GM12878 (cell line): ENCODE measurements at places on chromosomes 6 and 20. TPM values are rescaled to one million over a fixed set of nuclear protein-coding genes. Genes with fewer than 3 reads are reported as not detected.

DNA sequence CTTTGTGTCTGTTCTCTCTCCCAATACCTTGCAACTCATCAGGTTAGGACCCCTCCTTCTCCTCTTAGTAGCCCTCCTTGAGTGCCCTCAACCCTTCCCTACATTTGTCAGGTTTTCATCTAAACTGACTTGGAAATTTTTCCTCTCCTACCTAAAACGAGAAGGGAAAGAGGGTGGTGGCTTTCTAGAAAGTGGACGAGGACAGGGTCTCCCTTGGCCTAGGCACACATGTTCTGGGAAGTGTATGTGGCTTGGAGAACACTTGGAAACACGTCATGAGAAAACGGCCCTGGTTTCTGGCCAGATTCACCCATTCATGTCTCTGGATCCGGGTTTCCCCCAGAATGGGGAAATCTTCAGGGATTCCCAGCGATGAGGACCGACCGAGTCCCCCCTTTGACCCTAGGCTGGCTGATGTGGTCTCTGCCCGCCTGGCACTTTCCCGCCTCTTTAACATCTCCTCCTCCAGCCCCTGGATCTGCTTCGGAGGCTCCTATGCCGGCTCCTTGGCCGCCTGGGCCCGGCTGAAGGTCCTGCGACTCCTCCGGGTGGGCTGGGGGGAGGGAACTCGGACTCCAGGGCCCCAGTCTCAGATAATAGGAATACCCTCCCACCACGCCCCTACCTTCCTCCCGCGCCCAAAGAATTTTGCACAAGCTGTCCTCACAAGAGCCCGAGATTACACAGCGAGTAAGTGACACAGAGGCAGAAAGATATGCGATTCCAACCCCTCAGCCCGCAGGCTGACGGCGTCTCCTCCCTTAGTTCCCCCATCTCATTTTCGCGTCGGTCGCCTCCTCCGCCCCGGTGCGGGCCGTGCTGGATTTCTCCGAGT, 3.0 kb downstream of the PRSS16 start:
- DNase-seq: no peak

GRCh38 chr20:39822667-39823066, 860.5 kb downstream of the DHX35 start:
- DNase-seq: no peak

- no peak for DNase-seq
Measured at GRCh38 chr6:128659276-128659675, 138.9 kb upstream of the PTPRK start.

DNA sequence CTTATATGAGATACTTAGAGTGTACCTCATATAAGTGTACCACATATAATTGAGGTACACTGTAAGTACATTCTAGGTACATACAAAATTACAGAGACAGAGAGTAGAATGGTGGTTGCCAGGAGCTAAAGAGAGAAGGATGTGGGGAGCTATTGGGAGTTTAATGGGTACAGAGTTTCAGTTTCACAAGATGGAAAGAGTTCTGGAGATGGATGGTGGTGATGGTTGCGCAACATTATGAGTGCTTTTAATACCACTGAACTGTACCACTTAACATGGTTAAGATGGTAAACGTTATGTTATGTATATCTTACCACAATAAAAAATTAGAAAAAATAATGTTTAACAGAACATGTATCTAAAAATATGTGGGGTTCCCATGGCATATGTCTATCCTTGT, 69.4 kb downstream of the PRND start:
- DNase-seq: no peak

- DNase-seq: no peak
Measured at GRCh38 chr20:48339986-48340882, 487.6 kb downstream of the PREX1 start.

The TBXT gene
- polyA plus RNA-seq: 0.06 TPM in 1 of 2 replicates, not detected in the other

DNA sequence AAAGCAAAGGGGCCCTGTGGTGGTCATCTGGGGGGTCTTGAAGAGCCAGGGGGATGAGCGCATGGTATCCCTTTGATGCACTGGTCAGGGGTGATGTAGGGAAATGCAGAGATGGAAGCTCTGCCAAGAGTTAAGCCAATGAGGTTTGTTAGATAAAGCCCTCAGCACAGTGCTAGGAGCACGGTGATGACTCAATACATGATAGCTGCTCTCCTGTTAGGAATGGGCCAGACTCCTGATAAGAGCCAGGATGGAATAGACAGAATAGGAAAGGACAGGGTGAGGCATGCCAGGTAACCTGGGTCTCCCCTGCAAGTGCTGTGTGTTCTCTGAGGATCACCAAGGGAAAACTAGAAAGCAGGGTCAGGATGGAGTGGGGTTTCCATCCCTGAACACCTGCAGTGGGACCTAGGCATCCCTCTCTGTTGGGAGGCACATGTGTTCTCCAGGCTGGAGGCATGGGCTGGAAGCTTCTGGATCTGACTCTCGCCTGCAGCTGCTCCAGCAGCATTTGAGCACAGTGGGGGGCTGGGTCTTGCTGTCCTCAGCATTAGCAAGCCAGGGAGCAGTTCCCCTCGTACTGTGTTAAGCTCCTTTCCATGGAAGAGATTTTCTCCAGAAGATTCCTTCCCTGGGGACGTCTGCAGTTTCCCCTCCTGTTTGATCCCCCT, 71.8 kb upstream of the TIAM2 start:
- no peak for DNase-seq

The PLN gene
- 0.13 and 0.16 TPM in 2 replicates for polyA plus RNA-seq

DNA sequence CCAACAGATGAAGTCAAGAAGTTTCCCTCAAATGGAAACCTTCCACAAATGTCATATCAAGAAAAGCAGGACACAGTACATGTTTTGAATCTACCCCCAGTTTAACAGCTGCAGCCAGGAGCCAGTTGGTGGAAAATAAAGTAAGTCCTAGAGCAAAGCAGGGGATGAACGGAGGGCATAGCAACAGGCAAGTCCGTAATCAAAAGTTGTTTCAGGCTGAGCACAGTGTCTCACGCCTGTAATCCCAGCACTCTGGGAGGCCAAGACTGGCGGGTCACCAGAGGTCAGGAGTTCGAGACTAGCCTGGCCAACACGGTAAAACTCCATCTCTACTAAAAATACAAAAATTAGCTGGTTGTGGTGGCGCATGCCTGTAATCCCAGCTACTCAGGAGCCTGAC, 2.4 kb upstream of the SALL4 start:
- no peak for DNase-seq

The FAM217A gene
- 0.09 TPM in 1 of 2 replicates, not detected in the other for polyA plus RNA-seq

The NOX3 gene
- not detected in 2 replicates for polyA plus RNA-seq

The XKR7 gene
- polyA plus RNA-seq: not detected in 2 replicates

DNA sequence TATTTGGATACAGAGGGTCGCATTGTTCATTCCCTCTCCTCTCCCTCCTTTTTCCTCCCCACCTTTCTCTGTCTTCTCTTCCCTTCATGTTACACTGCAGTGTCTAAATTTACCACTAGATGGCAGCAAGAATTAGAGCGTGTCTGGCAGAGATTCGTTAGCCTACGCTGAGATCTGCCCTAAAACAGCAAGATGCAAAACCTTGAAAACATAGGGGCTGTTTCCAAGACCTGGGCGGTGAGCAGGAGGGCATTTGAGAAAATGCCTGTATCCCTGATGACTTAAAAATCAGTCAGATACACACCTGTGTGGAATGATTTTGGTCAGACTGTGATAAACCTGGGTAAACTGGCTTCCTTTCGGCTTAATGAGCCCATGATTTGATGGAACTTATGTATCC, 101.5 kb upstream of the ISM1 start:
- DNase-seq: no peak

GRCh38 chr20:60092729-60093128, 134.5 kb downstream of the CDH26 start:
- DNase-seq: no peak

DNA sequence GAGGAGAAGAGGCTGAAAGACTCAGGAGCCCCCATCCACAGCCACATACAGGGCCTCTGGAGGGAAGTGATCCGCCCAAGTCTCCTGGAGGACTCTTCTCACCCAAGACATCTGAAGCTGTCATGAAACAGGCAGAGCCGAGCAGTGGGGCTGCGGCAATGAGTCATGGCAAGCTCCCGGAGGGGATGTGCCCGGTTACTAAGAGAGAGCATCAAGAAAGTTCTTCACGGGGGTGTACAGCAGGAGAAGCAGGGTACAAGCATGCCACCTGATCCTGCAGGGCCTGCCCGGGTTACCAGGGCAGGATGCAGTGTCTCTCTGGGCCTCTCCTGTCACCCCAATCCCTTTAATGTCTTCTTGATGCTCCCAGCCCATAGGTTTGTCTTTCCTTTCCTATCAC, 21.1 kb downstream of the TRIM26 start:
- no peak for DNase-seq

DNA sequence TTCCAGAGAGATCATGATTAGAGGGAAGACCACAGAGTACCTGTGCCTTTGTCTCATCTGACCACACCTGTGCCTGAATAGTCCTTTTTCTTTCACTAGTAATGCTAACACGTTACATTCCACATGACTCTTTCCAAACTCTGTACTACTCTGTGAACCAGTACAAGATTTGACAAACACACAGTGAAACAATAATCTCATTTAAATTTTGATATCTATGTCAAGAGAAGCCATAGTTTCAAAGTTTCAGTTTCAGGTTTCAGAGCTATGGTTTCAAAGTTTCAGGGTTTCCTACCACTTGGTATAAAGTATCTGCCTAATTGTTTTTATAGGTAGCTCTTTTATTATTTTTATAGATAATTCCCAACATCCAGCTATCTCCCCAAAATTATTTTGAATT, 62.0 kb upstream of the PHACTR2 start:
- no peak for DNase-seq

DNA sequence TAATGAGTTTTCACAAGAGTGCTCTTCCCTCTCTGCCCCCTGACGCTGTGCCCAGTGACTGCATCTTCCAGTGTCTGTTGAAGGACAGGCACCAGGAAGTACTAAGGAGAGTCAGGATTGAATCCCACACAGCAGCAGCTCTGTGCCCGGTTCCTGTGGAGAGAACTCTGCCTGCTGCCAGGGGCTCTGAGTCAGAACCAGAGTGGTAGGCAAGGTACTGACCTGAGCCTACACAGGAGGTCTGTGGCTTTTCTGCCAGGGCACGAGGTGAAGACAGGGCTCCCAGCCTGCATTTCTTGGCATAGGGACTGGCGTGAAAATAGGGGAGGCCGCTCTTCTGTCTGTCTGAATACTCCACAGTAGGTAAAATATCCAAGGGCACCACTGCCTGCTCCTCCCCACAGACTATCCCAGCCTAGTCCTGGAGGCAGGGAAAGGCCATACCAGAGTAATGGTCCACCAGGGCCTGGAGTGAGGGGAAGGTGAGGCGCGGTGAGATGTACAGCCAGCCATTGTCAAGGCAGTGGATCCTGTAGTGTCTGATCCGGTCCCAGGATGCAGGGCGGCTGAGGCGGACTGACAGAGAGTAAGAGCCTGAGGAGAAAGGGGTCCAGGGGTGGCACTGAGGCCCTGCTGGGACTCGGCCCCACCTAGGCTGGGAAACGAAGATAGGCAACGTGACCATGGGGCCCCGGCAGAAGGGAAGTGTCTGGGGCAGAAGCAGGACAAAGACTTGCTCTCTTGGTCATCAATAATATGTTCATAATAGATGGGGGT, 9.4 kb downstream of the RAB5IF start:
- no peak for DNase-seq

- no peak for DNase-seq
Measured at GRCh38 chr20:58871533-58872102, 19.1 kb downstream of the GNAS start.

DNA sequence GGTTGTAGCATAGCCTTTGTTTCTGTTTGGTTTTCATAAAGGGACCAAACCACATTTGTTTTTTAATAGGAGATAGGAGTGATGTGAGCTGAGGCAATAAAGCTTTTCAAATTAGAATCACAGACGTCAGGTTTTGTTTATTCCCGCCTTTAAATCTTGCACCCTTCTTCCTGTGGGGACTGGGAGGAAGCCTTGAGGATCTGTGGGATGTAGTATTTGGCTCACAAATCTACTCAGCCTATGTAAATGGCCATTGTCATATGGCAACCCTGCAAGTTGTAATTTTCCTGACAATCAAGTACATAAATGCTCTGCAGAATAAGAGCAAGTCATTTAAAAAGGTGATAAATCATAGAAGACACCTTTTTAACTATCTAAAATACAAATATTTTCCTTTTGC, 110.4 kb downstream of the ADGRG6 start:
- DNase-seq: no peak

DNA sequence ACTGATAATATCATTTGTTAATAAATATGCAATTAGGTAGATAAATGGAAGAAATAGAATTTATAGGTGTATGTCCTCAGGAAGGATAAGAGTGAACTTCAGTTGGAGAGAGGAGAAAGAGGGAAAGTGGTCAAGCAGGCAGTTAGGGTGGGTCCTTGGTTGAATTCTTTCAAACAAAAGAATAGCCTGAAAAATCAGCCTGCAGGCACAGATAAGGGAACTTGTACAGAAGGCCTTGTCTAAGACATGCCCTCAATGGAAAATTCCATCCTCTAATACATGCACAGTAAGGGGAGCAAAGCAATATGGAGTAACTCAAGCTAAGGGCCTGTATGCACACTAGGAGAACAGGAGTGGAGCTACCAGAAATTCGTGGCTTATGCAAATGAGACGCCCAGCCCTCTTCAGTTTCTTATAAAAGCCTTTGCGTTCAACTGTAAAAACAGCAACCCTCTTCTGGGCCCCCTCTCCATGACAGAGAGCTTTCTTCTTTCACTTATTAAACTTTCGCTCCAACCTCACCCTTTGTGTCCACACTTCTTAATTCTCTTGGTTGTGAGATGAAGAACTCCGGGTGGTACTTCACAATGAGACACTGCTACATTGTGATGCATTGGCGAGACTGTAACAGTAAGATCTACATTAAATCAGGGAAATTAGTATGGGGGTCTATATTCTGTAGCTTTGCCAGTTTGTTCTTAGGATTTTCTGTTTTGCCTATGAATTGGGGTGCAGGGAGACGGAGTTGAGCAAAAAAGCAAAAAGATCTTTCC, 147.0 kb downstream of the HS3ST5 start:
- no peak for DNase-seq

The DPM1 gene
- polyA plus RNA-seq: 159 and 176 TPM in 2 replicates
